NCI-H1417 treated with DMSO at 0.1 percent for 48 hours (cell line): ENCODE measurements at places on chromosomes 6 and 20.

GRCh38 chr20:49694450-49695071 is 19.1 kb downstream of the B4GALT5 start:
- no peak for DNase-seq

- DNase-seq, result no peak
Measured at GRCh38 chr6:101013612-101014195, 132.6 kb upstream of the ASCC3 start.

DNA sequence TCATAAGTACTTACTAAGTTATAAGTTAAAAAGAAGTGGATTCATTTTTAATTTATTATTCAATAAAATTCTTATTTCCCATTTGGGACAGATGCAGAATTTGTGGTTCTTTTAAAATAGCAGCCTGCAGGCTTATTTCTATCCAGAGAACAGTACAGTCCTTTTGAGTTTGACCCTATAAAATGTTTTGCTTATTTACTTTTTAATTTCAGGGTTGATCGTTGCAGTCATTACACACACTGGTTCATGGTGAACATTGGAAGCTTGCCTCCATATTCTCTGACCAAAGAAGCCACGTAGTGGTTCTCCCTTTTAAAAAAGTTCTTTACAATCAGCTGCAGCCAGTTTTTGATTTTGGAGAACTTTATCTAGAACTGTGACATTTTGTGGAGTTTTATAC is 122.9 kb upstream of the PDE7B start:
- DNase-seq, result no peak

GRCh38 chr20:49115564-49115963 is 69.5 kb downstream of the CSE1L start:
- DNase-seq, result no peak

DNA sequence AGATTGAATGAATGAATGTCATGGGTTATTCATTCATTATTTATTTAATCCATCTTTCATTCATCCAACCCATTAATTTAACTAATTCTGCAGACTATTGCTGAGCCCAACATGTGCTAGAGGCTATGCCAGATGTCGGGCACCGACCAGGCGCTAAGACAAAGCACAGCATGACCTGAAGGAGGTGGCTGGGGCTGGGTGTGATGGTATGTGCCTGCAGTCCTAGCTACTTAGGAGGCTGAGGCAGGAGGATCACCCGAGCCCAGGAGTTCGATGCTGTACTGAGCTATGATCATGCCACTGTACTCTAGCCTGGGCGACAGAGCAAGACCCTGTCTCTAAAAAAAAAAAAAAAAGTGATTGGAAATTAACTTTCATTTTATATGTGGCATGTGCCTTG is 5.7 kb upstream of the SLC22A7 start:
- DNase-seq, result no peak

GRCh38 chr6:129276986-129277385 is 394.0 kb downstream of the LAMA2 start:
- no peak for DNase-seq

DNA sequence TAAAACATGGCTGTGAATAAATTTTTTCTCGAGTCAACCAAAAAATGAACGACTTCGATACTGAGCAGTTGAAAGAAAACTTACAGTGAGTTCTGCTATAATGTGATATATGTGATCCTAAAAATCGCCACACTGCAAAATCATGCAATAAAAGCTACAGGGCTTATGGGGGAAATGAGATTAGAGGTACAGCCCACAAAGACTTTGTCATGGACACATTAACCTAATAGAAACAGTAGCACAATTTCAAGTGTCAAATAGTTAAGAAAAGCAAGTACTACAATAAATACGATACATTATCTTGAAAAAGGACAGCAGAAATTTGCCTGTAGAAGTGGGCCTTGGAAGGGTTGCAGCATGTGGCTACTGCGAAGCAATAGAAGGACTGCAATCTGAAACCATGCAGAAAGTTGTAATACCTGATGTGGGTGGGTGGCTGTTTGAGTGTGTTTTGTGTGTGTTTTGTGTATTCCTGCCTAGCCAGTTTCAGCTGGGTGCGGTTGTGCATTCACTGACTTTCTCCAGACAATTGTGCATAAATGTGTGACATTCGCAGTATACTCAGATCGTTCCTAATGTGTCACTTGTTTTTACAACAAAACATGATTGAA is 79.1 kb downstream of the RPP40 start:
- no peak for DNase-seq

DNA sequence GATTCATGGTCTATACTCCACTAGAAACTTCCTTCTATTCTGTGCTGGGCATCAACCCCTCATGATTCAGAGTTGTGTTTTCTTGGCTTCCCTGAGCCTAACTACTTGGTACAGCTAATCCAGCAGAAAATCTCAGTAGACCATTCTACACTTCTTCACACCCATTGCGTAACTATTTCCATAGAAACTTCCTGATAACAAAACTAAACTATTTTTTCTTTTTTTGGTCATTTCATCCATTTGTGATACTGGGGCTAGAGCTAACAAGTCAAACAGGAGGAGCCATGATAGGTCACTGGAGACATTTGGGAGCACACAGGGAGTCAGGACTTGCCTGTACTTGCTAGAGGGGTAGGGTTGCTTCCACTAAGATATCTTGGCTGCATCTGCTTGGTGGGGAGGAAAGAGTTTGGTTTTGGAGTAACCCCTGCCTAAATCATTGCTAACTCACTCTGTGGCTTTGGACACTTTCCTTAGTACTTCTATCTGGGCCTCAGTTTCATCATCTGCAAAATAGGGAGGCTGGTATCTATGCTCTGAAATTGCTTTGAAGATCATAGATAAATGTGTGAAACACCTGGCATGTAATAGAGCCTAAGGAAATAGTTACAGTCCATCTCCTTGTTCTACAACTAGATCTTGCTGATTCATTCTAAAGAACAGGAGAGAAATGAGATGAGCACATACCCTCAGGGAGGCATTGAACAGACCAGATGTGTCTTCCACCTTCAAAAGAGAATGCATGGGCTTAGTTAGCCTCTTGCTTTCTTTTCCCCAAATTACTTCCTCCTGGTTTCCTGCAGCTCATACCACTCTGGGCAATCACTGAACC is 127.9 kb upstream of the ADGRF1 start:
- no peak for DNase-seq

DNA sequence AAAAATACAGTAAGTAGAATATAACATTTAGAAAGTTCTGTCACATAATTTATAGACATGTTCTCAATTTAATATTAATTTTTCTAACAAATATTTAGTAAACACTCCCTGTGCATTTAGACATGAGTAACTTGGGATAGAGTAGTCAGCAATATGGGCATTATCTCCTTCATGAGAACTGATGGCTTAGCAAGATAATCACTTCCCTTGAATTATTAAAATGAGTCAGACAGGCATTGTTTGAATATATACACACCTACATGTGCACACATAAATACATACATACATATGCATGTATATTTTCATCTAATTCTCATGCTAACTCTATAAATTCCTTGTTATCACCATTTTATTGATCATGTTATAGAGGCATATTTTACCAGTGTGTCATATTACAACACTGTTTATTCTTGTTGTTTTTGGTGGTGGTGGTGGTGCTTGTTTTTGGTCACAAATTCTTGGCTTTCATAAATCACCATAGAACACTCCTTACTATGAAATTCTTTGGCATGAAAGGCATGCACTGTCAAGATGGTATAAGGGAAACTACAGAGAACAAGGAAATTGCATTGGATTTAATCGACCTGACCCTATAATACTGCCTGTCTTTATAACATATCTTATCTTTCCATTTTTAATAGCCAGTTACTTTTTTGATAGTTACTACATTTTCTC is 434.5 kb upstream of the MANEA start:
- DNase-seq, result no peak

GRCh38 chr6:36744304-36744673 is 46.7 kb downstream of the RAB44 start:
- no peak for DNase-seq

- DNase-seq, result no peak
Measured at GRCh38 chr6:7631466-7631865, 41.5 kb downstream of the SNRNP48 start.

GRCh38 chr6:39707962-39708683 is 17.1 kb downstream of the KIF6 start:
- DNase-seq, result no peak

GRCh38 chr20:47773371-47773786 is 11.9 kb downstream of the SULF2 start:
- DNase-seq, result no peak

- no peak for DNase-seq
Measured at GRCh38 chr20:34562641-34563040, 4.1 kb downstream of the MAP1LC3A start.

- no peak for DNase-seq
Measured at GRCh38 chr20:9460518-9460917, 53.9 kb upstream of the LAMP5 start.

DNA sequence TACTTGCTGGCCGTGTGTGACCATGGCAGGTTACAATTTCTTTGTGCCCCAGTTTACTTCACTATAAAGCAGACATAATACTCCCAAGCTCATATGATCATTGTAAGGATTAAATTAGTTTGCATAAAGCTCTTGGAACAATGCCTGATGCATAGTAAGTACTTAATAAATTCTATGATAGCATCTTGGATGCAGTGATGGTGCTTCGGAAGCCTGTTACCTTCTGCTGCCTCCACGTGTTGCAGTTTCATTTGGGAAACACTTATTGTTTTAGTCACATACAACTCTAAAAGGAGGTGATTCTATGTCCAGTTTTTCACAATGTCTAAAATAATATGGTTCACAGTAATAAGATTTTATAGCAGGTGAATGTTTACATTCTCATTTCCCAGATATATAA is 343.9 kb downstream of the NRN1 start:
- DNase-seq, result no peak

GRCh38 chr20:49275636-49276035 is 2.2 kb downstream of the ZNFX1 start:
- no peak for DNase-seq

- no peak for DNase-seq
Measured at GRCh38 chr6:72861935-72862432, 240.1 kb downstream of the KCNQ5 start.

DNA sequence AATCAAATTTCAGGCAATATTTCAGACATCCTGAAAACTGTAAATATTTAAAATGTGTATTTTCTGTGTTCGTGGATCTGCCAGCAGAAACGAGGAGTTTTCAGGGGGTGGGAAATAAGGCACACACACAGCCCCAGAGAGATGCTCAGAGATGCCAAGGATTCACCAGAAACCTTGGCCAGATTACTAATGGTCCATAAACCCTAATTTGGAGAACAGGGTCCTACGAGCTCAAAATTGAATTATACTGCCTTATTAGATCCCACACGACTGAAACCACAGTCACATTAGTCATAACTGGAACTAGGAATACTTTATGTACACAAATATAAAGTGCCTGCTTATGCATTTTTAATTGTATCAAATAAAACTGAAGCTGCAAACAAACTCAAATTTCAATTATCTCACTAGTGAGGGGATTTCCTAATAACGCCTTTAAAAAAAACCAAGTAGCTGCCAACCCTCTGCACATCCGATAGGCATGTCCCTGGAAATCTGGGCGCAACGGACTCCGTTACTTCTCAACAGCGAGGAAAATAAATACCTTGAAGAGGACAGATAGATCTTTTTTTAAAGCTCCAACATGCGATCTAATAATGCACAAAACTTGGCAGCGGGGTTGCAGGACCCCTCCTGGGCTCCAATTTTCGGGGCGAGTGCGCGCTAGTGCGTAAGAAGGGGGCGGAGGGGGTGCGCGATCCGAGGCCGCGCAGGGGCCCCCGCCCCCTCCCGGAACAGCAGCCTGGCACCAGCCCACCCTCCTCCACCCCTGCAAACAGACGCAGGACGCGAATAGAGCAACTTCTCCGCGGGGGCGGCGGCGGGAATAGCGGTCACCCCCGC is 897 bp downstream of the CHD6 start:
- DNase-seq, result no peak
